ENCODE measurements at places on chromosomes 13 and 19.

DNA sequence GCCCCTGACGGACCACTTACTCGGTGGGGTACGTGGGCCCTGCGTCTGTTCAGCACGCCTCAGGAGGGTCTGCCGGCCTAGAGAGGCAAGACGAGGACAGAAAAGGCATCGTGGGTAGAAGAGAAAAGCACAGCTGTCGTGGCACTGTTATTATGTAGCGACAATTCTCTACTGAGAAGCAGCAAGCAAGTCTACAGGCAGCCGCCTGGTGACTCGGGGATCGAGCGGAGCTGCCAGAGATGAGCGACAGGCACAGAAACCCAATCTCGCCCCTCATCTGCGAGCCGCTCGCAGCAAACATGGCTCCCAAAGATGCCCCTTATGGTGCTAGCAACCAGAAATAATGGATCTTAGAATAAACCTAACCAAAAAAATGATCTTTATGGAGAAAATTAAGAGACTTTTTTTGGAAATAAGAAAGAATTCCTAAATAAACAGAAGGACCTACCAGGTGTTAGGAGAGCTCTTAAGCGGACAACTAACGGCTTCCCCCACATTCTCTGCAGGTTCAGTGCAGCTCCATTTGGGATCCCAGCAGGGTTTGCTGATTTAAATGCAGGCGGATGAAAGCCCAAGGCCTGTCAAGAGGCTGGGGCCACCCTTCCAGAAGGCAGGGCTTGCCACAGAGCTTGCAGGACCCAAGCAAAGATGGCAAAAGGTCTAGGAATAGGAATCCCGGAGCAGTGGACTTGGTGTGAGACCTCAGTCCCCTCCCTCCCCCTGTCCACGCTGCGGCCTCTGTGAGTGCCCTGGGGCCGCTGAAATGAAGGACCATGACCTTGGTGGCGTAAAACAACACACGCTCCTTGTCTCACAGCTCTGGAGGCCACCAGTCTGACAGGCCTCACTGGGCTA is 152.6 kb downstream of the KDM4B start:
- DNase-seq = no peak

GRCh38 chr13:34159946-34160345 is 342.0 kb downstream of the RFC3 start:
- no peak for DNase-seq

DNA sequence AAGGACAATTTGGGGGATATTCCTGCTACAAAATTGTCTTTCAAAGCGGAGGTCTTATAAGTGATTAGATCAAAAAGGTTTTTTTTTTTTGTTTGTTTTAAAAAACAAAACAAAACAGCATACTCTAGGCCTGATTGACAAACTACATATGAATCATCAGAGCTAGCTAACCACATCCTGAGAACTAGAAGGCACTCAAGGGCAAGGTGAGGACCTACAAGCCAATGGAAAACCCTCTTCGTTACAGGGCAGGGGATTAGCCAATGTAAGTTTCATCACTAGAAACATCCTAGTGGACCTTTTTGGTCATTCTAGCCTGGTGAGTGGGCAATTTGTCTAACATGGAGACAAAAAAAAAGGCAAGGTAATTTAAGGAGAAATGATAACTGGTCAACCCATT is 428.6 kb downstream of the RFC3 start:
- DNase-seq = no peak

DNA sequence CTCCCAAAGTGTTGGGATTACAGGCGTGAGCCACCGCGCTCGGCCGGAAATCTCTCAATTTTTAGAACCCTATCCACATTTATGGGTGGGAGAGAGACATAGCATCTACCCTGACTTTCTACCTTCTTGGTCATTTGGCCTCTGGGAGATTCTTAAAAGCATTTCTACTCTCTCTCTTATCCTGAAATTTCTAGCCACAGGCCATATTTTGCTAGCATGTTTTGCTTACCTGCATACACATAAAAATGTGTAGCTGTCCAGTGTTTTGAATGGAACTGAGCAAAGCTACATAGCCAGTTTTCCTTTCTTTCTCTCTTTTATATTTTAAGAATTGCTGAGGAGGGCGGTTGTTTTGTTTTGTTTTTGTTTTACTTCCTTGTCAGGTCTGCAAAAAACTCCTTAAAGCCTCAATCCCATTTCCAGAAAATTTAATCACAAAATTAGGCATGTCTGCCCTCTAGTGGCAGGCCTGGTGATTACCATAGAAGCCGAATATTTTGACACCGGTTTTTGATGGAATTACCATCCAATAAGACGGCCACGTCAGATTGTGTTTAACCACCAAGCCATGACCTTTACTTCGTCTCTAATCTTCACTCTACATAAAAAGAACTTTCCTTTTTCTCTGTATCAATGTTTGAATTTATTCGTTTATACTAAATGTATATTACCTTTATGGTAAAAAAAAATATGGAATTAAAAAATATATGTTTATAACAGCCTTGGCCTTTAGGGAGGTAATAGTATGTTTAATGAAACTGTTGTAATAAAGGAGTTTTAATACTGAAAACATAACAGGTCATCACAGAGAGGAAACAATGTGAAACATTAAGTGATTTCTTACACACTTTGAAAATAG is 34.4 kb upstream of the OXGR1 start:
- peak; percentile 59 for DNase-seq

DNA sequence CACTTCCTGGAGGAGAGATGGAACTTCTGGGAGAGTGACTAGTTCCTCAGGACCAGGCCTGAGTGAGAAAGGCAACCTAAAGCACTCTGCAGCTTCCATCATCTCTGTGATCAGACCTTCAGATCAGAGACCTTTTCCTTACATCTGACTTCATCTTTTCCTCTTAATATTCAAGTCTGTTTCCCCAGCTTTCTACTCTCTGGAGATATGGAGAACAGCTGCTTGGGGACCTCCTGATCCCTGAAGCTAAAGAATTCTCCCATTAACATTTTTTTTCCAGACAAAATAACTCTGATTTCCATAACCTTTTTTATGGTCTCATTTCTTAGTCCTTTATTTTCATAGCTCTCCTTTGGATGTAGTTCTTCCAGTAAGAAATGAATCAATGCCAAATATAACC is 133.4 kb upstream of the FNDC3A start:
- no peak for DNase-seq

Data from activated CD4-positive, alpha-beta T cell treated with anti-CD3 and anti-CD28 coated beads, Interleukin-2, Interleukin-6, amounts not matched to agents 100 ng/mL and 50 ng/mL, durations not matched to agents 16 hours and 8 hours (primary cell).